Effector memory CD4-positive, alpha-beta T cell (primary cell): ENCODE measurements at places on chromosomes 7 and 10.

DNA sequence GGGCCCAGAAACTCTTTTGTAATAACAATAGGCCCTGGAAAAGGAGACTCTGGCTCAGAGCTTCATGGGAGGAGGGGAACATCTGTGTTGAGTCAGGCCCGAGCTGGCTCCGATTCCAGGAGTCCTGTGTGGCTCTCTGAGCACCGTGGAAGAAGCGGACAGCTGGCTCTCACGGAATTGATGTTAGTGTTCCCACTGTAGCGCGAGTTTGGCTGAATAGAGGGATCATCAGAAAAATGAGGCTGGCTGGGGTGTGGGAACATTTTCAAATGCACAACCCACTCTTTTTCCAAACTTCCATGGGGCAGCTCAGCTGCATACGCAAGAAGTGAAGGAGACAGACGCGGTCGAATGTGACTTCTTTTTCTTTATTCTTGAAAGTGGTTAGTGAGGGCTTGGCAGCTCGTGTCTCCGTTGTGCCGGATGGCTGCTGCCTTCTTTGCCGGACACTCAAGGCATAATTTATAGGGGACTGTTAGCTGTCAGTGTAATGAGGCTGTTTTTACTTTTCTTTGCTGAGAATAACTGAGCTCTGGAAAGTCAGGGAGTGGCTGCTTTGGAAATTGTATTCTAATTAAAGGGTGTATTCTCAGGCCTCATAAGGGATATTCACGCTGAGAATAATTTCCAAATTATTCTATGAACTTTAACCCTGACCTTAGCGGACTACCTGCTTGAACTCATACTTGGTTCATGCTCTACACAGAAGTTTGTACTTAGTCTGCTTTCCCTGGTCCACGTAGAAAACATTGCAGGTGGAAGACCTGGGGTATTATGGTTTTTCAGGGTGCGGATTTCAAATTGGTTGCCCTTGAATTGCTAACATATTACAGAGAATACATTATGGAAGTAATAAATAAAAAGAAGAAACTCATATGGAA is 23.1 kb downstream of the MDFIC start:
- no peak for DNase-seq

GRCh38 chr7:129778770-129779601 is 167.5 kb downstream of the NRF1 start:
- no peak for DNase-seq

GRCh38 chr10:125149036-125149679 is 11.2 kb downstream of the CTBP2 start:
- DNase-seq = no peak

GRCh38 chr10:125083576-125083920 is 76.8 kb downstream of the CTBP2 start:
- no peak for DNase-seq

- DNase-seq = peak; percentile 14
Measured at GRCh38 chr10:122911889-122912484, 1.6 kb downstream of the FAM24A start.

- no peak for DNase-seq
Measured at GRCh38 chr10:62109587-62110293, 158.9 kb downstream of the RTKN2 start.

DNA sequence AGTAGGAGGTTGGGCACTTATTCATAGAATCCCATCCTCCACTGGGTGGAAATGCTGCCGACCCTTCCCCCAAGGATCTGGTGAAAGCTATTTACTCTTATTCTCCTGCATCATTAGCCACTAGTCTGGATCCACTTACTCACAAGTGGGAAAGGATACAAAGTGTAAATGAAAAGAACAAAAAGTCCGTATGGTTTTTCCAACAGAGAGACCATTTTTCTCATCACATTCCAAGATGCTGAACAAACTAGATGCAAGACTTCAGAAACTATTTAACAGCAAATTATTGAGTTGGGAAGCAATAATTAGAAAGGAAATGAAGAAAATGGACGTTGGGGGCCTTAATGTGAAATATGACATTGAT is 242.4 kb upstream of the GLI3 start:
- no peak for DNase-seq

DNA sequence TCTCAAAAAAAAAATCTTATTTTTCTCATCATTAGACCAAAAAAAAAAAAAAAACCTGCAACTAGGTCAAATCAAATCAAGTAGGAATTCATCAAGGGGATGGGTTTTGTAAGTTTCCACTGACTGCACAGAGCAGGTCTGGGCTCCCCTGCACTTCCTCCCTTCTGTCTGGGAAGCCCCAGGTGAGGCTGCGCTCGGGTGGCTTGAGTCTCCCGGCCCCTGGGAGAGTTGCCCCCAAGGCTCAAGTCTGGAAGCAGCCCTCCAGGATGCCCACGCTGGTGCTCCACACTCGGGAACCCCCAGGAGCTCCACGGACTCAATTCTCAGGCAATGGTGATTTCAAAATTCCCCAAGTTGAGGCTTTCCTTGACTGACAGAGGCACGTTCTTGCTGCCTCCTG is 41.7 kb upstream of the RBM33 start:
- DNase-seq = no peak

- no peak for DNase-seq
Measured at GRCh38 chr7:14687777-14688176, 214.8 kb downstream of the DGKB start.

DNA sequence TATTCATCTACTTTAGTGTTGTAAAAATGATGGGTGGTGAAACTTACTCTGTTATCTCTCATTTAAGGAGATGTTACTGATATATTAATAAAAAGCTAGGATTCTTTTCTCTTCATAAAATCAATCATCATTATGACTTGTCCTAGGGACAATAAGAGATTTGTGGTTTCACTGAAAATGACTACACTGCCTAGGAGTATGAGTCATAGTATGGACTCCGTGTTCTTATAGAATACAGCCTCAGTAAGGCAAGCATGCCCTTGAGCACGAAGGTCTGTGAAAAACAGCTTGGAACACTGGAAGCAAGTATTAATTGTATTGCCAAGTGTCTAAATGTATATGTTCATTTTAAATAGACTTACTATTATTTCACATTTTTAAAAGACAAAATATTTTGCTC is 749.2 kb upstream of the PCDH15 start:
- DNase-seq = no peak

DNA sequence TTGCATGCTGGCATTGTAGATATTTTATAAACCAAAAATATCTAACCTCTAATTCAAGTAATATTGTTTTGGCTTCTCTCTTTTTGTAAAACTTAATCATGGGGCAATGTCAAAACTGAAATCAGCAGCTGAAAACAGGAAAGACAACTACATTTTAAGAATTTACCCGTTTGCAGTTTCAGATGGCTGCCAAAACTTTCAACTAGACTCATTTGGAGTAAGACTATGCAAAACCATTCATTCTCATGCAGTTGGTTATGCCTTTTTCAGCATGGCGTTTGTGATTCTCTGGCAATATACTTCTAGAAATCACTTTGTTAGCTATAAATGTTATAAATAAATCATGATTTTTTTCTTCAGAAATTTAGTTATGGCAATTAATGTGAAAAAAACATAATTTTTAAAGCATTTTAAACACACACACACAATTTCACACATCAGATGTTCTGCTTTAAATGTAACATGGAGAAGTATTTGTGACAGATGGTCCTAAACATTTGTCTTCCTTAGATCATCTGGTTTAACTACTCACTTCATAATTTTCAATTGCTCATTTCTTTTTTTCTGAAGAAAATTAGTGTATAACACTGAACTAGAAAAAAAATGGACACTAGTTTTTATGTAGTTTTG is 116.4 kb downstream of the ITGB8 start:
- no peak for DNase-seq

DNA sequence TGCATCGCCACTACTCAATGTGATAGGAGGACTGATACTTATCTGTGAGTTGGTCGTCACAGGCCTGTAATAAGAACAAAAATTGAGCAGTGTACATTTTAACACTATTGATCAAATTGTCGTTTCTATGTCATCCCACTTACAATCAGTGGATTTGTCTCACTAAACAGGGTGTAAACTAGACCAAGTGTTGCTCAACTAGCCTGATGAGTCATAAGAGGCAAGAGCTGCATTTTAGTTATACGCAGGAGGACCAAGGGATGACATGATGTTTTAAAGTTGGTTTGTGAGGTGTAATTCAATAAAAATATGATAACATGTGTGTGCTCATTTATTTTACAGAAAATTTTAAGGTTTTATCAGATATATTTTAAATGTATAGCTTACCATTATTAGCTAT is 1239.2 kb downstream of the REEP3 start:
- DNase-seq = no peak

DNA sequence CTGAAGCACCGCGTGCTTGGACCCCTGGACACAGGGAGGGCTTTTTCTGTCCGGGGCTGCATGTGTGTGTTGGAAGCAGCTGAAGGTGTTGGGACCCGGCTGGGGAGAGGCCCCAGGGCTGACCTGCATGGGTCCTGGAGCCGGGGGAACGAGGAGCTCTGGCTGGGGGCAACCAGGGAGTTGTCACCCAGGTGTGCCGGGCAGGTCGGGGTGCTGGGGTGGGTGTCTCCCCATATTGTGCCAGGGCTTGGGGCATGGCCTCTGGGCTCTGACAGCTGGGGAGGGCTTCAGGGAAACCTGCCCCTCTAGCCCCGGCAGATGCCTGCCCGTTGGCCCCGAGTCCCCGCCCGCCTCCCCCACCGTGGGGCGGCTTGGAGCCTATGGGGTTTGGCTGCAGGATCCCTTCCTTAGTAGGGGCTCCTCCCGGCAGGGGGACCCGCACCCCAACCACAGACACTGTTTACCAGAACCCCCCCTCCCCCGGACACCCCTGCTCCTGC is 42.3 kb downstream of the UNCX start:
- DNase-seq = no peak

GRCh38 chr7:8823486-8823885 is 390.1 kb downstream of the NXPH1 start:
- no peak for DNase-seq

- DNase-seq = no peak
Measured at GRCh38 chr7:157699357-157700013, 362.7 kb downstream of the DNAJB6 start.

- DNase-seq = no peak
Measured at GRCh38 chr10:68333440-68334431, 1.0 kb upstream of the PBLD start.

DNA sequence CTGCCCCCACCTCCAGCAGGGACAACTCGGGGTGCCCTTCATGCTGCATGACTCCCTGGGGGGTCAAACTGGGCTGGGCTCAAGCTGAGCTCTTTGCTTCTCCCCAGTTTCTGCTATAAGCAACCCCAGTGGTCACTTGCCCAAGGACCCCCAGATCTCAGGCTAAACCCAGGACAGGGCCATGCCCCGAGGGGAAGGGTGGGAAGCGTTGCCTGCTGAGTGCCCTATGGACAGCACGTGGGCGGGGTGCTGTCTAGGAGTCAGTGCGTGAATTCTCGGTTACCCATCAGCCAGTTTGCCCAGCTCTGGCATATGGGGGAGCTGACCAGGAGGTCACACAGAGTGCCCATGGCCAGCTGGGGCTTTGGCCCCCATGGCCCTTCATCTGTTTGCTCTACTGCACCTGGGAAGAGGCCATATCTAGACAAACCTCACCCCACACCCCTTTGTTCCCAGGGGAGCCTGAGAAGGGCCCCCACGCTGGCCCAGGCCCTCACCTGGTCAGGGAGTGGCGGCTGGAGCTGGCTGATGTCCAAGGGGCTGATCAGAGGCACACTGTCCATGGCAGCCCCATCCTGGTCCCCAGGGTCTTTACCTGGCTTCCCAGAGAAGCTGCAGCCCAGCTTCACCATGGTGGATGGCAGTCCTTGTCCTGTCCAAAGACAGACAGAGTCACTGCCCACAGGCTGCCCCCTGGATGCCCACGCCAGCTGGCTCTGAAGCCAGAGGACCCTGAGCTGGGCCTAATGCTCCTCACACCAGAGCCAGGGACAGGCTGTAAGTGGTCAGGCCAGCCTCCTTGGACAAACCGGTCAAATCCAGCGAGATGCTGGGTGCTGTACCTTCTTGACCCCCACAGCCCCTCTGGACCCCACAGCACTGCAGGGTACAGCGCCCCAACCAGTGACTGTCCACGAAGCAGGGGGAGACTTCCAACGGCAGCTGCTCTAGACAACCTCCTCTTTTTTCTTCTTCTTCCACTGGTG is 8.0 kb downstream of the CALY start:
- DNase-seq = no peak

GRCh38 chr7:101688183-101688831 is 59.2 kb upstream of the MYL10 start:
- peak; percentile 46 for DNase-seq

DNA sequence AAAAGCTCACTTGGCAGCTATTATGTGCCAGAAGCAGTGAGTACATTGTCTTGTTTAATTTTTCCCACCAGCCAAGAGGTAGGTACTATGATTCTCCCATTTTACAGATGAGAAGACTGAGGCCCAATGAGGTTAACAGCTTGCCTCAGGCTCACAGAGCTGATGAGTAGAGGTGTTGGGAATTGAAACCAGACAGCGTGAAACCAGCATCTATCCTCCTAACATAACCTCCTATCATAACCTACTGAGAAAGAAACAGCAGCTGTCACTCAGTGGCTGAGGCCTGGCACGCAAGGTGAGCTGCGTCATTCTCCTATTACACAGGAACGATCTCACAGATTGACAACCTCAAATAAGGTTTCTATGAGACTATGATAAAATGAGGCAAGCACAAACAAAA is 6.2 kb downstream of the PYROXD2 start:
- no peak for DNase-seq

- DNase-seq = no peak
Measured at GRCh38 chr10:37975401-37975991, 951 bp downstream of the ZNF25 start.
